ENCODE measurements at places on chromosomes 16 and 17. TPM values are rescaled to one million over a fixed set of nuclear protein-coding genes. Genes with fewer than 3 reads are reported as not detected.

Gene PRSS27
- polyA plus RNA-seq: 0.18 TPM

DNA sequence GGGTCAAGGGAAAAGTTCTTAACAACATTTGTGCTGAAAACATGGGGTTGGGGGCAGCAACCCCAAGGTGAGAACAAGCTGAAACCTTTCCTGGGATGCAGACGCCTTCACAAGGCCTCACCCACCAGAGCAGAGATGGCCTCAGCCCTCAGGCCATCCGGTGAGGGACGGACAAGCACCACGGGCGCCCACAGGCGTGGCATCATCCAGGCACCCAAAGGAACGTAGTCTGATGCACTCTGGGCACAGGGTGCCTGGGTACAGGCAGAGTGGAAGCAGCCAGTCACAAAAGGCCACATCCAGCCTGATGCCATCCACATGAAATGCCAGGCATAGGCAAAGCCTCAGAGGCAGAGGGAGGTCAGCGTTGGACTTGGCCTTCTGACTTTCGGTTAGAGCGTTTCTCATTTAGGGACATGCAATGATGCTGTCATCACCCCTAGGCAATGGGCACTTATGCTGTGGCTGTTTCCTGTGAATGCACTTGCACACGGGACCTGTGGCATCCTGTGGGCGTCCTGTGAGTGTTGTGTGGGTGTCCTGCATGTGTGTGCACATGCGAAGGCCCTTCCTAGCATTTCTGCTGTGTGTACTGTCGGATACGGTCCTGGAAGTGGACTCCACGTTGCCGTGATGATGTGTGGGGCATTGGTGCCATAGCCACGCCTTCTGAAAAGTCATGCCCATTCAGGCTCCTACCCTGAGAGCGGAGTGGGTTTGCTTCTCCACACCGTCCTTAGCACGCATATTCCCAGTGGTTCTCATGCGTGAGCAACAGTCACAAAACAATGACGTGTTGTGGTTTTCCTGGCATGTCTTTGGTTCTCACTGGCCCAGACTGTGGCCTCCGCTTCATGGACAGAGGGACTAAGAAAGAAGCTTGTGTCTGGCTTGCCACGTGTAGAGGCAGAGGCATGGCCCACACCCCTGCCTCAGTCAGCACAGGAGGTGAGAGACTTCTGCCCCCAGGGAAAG lies 52.7 kb upstream of the ZNF469 start:
- no peaks in the 10 kb centered on the region for H3K4me1 ChIP-seq
- H3K4me3 ChIP-seq: no peak overlapping the region
- H3K36me3 ChIP-seq: no peaks in the 10 kb centered on the region
- peaks cover 2% of the 10 kb centered on the region for H3K27me3 ChIP-seq
- H3K27ac ChIP-seq: no peak overlapping the region

- no peak overlapping the region for H3K27ac ChIP-seq
- H3K36me3 ChIP-seq: no peaks in the 10 kb centered on the region
- no peak overlapping the region for H3K4me3 ChIP-seq
These were observed 163.5 kb downstream of the CCT6B start for GRCh38 chr17:34797720-34798119.

GRCh38 chr16:10156099-10156498 lies 26.1 kb downstream of the GRIN2A start:
- H3K36me3 ChIP-seq: no peaks in the 10 kb centered on the region
- H3K27ac ChIP-seq: no peak overlapping the region

GRCh38 chr17:79777894-79778503 lies at the start of gene CBX2:
TSS of gene CBX2 (plus strand) at chr17:79778148. CDS start at chr17:79778236, 88 bp downstream.
- H3K27me3 ChIP-seq: peaks cover 30% of the 10 kb centered on the region
- peaks cover 16% of the 10 kb centered on the region for H3K4me1 ChIP-seq
- DNase-seq: peak; percentile 79
- H3K36me3 ChIP-seq: no peaks in the 10 kb centered on the region

Gene PRSS33
- 4.0 TPM for polyA plus RNA-seq

Gene TNFRSF13B
- polyA plus RNA-seq: not detected

- no peak overlapping the region for H3K4me3 ChIP-seq
- no peaks in the 10 kb centered on the region for H3K4me1 ChIP-seq
- H3K27ac ChIP-seq: no peak overlapping the region
- H3K36me3 ChIP-seq: no peaks in the 10 kb centered on the region
- H3K27me3 ChIP-seq: peaks cover 21% of the 10 kb centered on the region
- no peak for DNase-seq
These were observed 88.4 kb downstream of the SPACA3 start for GRCh38 chr17:33080091-33080490.

Gene NT5C3B
- 6.4 TPM for polyA plus RNA-seq

Gene CDRT15L2
- polyA plus RNA-seq: not detected

GRCh38 chr16:12538667-12539091 lies 265.0 kb downstream of the CPPED1 start:
- no peak for DNase-seq
- H3K27ac ChIP-seq: no peak overlapping the region
- H3K4me1 ChIP-seq: peaks cover 46% of the 10 kb centered on the region
- H3K4me3 ChIP-seq: no peak overlapping the region
- no peaks in the 10 kb centered on the region for H3K27me3 ChIP-seq
- H3K36me3 ChIP-seq: no peaks in the 10 kb centered on the region

GRCh38 chr16:69532641-69533455 lies 32.9 kb upstream of the NFAT5 start:
- peaks cover 25% of the 10 kb centered on the region for H3K4me1 ChIP-seq
- no peaks in the 10 kb centered on the region for H3K27me3 ChIP-seq
- no peaks in the 10 kb centered on the region for H3K36me3 ChIP-seq
- DNase-seq: no peak

DNA sequence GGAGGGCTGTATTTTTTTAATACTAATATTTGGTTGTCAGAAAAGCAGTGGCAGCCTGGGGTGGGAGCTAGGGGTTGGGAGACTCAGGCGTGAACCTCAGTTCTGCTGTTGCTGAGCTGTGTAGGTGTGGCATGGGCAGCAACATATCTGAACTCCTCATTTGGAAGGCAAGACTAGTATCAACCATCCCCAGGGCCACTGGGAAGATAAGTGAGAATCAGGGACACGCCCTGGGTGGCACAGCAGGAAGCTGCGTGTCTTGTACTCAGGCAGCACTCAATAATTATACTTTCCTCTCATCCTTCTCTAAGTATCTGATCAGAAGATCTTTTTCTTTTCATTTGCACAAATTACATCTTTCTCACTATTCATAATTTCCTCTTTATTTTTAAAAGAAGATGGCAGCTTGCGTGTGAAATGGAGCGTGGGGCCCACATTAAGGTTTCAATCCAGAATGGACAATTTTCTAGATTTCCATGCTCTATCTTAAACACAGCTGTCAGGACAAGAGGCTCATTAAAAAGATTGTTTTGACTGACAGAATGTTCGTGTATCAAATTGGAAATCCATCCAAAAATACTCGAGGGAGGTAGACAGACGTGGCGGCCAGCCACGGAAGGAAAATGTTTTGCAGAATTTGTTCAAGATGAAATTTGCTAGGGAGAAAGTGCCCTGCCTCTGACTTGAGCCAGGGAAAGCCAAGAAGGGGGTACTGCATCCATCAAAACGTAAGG lies 121.1 kb downstream of the CPPED1 start:
- H3K27ac ChIP-seq: no peak overlapping the region
- DNase-seq: no peak
- no peaks in the 10 kb centered on the region for H3K27me3 ChIP-seq
- H3K4me1 ChIP-seq: no peaks in the 10 kb centered on the region

- peaks cover 2% of the 10 kb centered on the region for H3K27me3 ChIP-seq
- no peaks in the 10 kb centered on the region for H3K4me1 ChIP-seq
- no peak overlapping the region for H3K27ac ChIP-seq
- no peak overlapping the region for H3K4me3 ChIP-seq
These were observed 59.5 kb upstream of the IRX3 start for GRCh38 chr16:54346041-54346440.

DNA sequence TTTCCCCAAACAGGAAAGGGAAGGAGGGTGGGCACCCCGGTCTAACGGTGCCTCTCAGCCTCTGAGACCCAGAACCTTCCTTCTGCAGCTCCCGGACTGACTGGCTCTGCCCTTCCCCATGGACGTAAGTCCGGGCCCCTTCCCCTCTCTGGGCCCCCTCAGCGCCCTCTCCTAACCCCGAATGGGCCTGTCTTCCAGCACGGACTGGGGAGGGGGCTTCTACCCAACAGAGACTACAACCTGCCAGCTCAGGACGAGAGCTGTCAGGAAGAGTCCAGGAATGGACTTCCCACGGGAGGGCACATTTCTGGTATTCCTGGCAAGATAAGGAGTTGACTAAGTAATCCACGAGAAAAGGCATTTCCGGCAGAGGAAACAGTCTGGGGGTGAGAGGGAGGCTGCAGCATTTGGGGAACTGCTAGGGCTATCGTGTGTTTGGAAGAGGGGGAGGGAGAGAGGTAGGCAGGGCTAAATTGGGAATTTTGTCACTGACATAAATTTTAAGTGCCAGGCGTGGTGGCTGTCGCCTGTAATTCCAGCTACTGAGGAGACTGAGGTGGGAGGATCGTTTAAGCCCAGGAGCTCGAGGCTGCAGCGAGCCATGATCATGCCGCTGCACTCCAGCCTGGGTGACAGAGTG lies 12.1 kb upstream of the ALDOA start:
- no peak overlapping the region for H3K27ac ChIP-seq
- DNase-seq: no peak
- H3K27me3 ChIP-seq: peaks cover 9% of the 10 kb centered on the region
- no peaks in the 10 kb centered on the region for H3K36me3 ChIP-seq
- peaks cover 14% of the 10 kb centered on the region for H3K4me1 ChIP-seq

Gene ELAC2
- 61.2 TPM for polyA plus RNA-seq

- DNase-seq: no peak
- peaks cover 5% of the 10 kb centered on the region for H3K27me3 ChIP-seq
- peaks cover 87% of the 10 kb centered on the region for H3K4me1 ChIP-seq
- peaks cover 32% of the 10 kb centered on the region for H3K36me3 ChIP-seq
- no peak overlapping the region for H3K4me3 ChIP-seq
These were observed 15.3 kb downstream of the NUFIP2 start for GRCh38 chr17:29278692-29279091.

- DNase-seq: no peak
- H3K27me3 ChIP-seq: no peaks in the 10 kb centered on the region
- H3K27ac ChIP-seq: no peak overlapping the region
These were observed 70.8 kb downstream of the ELAC2 start for GRCh38 chr17:12947047-12947446.

GRCh38 chr16:65546353-65546791 lies 424.5 kb upstream of the CDH11 start:
- H3K27ac ChIP-seq: no peak overlapping the region
- H3K27me3 ChIP-seq: peaks cover 7% of the 10 kb centered on the region
- H3K4me1 ChIP-seq: no peaks in the 10 kb centered on the region
- no peak overlapping the region for H3K4me3 ChIP-seq

DNA sequence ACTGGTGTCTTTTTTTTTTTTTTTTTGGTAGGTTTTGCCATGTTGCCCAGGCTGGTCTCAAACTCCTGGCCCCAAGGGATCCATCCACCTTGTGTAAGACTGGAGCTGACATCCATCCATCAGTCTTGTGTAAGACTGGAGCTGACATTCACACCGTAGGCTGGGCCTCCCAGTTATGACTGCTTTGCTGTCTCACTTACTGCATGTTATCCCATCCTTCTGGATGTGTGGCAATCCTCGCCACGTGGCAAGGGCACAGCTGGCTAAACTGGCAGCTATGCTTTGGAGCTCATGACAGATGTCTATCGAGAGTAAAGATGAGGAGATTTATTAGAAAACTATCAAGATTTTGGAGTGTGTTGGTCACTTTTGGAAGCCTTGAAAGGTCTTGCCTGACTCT lies 115.1 kb downstream of the ABCA8 start:
- H3K4me1 ChIP-seq: no peaks in the 10 kb centered on the region
- H3K4me3 ChIP-seq: no peak overlapping the region
- no peak overlapping the region for H3K27ac ChIP-seq
- H3K36me3 ChIP-seq: no peaks in the 10 kb centered on the region
- H3K27me3 ChIP-seq: peaks cover 6% of the 10 kb centered on the region
- DNase-seq: no peak

- peaks cover 7% of the 10 kb centered on the region for H3K27me3 ChIP-seq
- no peaks in the 10 kb centered on the region for H3K36me3 ChIP-seq
- peaks cover 33% of the 10 kb centered on the region for H3K4me1 ChIP-seq
These were observed 1.3 kb downstream of the UBE2G1 start for GRCh38 chr17:4365103-4365627.

- no peaks in the 10 kb centered on the region for H3K36me3 ChIP-seq
- no peak for DNase-seq
- H3K27ac ChIP-seq: no peak overlapping the region
- H3K4me1 ChIP-seq: peaks cover 92% of the 10 kb centered on the region
- peaks cover 12% of the 10 kb centered on the region for H3K27me3 ChIP-seq
- H3K4me3 ChIP-seq: peak overlapping the region; percentile 21
These were observed 40.5 kb downstream of the ANKRD11 start for GRCh38 chr16:89449726-89450335.

Gene TBC1D3I
- polyA plus RNA-seq: not detected

Gene DRC7
- not detected for polyA plus RNA-seq

DNA sequence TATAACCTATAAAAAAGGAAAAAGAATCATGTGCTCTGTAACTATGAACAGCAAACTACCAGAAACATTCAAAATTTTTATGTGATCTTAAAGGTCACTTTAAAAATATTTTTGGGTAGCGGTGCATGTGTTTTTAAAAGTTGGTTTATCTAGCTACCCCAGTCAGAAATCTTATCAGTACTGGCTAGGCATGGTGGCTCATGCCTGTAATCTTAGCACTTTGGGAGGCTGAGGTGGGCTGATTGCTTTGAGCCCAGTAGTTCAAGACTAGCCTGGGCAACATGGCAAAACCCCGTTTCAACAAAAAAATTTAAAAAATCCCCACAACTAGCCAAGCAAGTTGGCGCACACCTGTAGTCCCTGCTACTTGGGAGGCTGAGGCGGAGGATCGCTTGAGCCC lies 3.7 kb downstream of the CAPNS2 start:
- H3K27me3 ChIP-seq: no peaks in the 10 kb centered on the region
- no peak for DNase-seq
- no peak overlapping the region for H3K4me3 ChIP-seq
- no peak overlapping the region for H3K27ac ChIP-seq

Gene SNX20
- polyA plus RNA-seq: 74.9 TPM

- H3K27ac ChIP-seq: no peak overlapping the region
- no peak for DNase-seq
- H3K4me3 ChIP-seq: no peak overlapping the region
These were observed 32.3 kb downstream of the SLC7A5 start for GRCh38 chr16:87836844-87837581.

GRCh38 chr17:42200706-42201457 lies 6.6 kb upstream of the GHDC start:
- H3K27ac ChIP-seq: no peak overlapping the region
- H3K27me3 ChIP-seq: no peaks in the 10 kb centered on the region
- no peak for DNase-seq
- peaks cover 10% of the 10 kb centered on the region for H3K36me3 ChIP-seq
- no peak overlapping the region for H3K4me3 ChIP-seq

DNA sequence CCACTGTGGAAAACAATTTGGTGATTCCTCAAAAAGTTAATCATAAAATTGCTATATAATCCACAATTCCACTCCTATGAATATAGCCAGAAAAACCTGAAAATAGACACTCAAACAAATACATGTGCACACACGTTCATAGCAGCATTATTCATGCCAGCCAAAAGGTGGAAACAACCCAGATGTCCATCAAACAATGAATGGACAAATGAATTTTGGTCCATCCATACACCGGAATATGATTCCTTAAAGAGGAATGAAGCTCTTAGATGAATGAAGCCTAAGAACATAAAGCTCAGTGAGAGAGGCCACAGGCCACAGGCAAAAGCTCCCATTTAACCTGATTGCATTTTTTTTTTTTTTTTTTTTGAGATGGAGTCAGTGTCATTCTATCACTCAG lies 114.6 kb upstream of the TNRC6C start:
- peaks cover 67% of the 10 kb centered on the region for H3K4me1 ChIP-seq
- H3K36me3 ChIP-seq: peaks cover 3% of the 10 kb centered on the region
- no peak for DNase-seq

Gene TAX1BP3
- polyA plus RNA-seq: 36.1 TPM

- peaks cover 13% of the 10 kb centered on the region for H3K27me3 ChIP-seq
- H3K4me1 ChIP-seq: peaks cover 53% of the 10 kb centered on the region
- DNase-seq: no peak
- H3K36me3 ChIP-seq: peaks cover 5% of the 10 kb centered on the region
- peak overlapping the region; percentile 32 for H3K27ac ChIP-seq
- no peak overlapping the region for H3K4me3 ChIP-seq
These were observed 102.3 kb downstream of the NPIPB11 start for GRCh38 chr16:29304251-29304650.

Gene TBC1D3K
- not detected for polyA plus RNA-seq
